Kasumi-1 (cell line): ENCODE measurements at places on chromosomes 1 and 21.

- DNase-seq = no peak
These were observed 376.4 kb upstream of the LRRC7 start for GRCh38 chr1:69191335-69191734.

DNA sequence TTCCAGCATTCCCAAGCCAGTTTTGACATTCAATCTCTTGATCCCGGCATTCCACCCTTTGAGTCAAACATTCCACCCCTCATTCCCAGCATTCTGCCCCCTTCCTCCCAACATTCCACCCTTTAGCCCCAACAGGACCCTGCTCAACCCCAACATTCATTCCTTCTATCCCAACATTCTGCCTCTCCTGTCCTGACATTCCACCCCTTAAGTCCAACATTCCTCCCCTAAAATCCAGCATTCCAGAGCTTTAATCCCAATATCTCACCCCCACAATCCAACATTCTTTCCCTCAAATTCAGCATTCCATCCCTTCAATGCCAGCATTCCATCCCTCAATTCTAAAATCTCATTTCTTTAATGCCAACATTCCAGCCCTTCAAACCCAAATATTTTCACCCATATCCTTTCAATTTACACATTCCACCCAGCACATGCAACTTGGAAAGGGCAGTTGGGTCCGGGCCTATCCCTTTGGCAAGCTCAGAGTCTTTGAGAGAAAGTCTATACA is 22.9 kb downstream of the DDX20 start:
- no peak for DNase-seq

DNA sequence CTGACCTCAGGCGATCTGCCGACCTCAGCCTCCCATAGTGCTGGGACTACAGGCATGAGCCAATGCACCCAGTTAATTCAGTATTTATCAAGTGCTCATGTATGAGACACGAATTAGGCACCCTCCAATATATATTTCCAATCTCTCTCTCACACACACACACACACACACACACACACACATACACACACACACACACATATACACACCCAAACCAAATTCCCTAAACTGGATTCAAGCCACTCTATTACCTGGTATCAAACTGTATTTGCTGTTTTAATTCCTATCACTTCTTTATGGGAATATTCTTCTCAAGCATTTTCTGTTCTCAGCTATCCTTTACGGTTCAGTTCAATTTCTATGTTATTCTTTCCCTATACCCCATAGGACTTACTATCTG is 8.5 kb downstream of the ZNF644 start:
- no peak for DNase-seq

GRCh38 chr1:151945725-151946722 is 36.7 kb upstream of the THEM4 start:
- DNase-seq = peak; percentile 60

GRCh38 chr1:39288735-39289465 is 84.4 kb downstream of the MACF1 start:
- DNase-seq = no peak

- peak; percentile 21 for DNase-seq
These were observed 119.7 kb upstream of the LMO4 start for GRCh38 chr1:87208931-87209330.

- DNase-seq = no peak
These were observed 128.0 kb downstream of the CDC42BPA start for GRCh38 chr1:227190321-227190720.

- peak; percentile 42 for DNase-seq
These were observed 23.5 kb downstream of the GLIS1 start for GRCh38 chr1:53715478-53715877.

DNA sequence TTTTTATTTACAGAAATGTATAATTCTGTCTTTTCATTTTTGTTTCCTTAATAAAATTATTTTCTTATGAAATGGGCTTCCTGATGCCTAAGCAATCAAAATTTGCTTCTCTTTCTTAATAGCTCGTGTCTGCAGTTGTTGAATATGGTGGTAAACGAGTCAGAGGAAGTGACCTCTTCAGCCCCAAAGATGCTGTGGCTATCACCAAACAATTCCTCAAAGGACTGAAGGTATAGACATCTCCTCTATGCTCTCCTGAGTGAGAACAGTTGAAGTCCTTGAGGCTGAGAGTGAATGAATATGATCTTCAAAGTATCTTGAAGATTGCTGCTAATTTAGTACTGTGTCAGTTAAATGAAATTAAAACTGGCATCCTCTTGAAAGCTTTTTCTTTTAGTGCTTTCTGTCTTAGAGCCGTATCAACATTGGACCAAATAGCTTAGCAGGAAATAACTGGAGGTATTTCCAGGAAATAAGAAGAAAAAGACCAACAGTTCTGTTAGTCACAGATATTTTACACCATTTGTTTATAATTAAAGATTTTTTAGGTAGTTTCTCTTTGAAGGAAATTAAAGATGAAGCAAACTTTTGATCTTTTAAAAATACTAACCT is 24.7 kb downstream of the VPS45 start:
- DNase-seq = no peak

- no peak for DNase-seq
These were observed 151.2 kb upstream of the TMEM51 start for GRCh38 chr1:15002325-15002724.

DNA sequence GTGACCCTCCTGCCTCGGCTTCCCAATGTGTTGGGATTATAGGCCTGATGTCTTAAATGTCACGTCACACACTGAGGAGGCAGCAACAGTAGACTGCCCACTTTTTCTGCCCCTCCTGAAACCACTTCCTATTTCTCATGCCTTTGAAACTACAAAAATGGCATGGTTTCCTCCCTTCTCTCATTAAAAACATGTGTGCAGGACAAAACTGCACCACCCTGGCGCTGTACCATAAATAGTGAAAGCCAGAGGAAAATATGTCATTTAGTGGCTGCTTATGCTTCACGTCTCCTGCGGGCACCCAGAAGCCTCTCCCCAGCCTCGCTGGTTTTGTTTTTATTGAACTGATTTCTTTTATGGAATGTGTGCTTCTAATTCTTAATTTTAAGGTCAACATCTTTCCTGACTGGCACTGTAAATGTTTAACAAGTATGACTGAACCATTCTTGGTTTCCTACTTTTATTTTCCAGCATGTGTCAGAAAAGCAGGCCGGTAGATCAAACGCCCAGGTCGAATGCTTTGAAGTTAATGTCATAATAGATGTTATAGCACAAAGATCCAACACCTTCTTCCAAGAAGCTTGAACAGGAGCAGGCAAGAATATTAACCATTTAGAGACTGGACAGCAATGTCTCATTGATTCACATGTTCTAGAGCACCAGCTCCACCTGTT is 59.6 kb upstream of the C1orf87 start:
- peak; percentile 57 for DNase-seq

DNA sequence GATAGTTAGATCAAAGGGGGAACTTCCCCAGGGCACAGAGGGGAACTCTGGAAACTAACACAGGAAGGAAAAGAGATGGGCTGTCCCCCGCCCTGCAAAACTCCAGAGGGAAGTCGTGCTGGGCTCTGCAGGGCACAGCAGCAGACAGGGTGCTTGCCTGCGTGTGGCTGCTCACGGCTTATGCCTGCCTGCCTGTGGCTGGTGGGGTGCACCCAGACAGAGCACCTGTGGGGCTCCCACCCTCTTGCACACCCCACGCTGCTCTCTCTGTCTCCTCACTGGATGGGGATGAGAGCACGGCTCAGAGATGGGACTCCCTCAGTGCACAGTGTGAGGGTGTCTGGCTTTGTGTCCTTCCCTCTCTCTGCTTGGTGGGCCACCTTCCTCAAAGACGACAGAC is 13.5 kb upstream of the ETV3L start:
- DNase-seq = peak; percentile 16

- DNase-seq = no peak
These were observed 123.8 kb upstream of the PRDX6 start for GRCh38 chr1:173353350-173353749.

- DNase-seq = no peak
These were observed 117.7 kb downstream of the SLC45A1 start for GRCh38 chr1:8435569-8436071.

DNA sequence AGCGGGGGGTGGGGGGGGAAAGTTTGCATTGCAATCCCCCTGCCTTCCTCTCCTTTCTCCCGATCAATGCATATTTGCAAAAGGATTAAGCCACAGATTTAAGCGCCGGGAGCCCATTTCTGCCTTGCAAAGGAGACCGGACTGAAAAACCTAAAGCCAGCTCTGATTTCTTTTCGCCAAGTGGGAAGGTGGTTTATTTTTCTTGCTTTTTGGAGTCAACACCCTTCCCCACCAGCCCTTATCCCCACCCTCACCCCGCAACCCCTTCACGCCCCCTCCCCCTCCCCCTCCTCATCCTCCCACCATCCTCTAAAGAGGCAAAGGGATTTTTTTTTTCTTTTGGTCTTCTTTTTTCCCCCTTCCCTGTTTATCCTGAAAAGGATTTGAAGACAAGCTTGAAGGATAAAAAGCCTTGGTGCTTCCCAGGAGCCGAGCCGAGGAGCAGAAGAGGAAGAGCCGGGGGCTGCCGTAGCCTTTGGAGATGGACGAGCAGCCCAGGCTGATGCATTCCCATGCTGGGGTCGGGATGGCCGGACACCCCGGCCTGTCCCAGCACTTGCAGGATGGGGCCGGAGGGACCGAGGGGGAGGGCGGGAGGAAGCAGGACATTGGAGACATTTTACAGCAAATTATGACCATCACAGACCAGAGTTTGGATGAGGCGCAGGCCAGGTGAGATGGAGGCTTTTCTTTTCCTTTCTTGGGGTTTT is 513 bp downstream of the PBX1 start:
- DNase-seq = no peak

DNA sequence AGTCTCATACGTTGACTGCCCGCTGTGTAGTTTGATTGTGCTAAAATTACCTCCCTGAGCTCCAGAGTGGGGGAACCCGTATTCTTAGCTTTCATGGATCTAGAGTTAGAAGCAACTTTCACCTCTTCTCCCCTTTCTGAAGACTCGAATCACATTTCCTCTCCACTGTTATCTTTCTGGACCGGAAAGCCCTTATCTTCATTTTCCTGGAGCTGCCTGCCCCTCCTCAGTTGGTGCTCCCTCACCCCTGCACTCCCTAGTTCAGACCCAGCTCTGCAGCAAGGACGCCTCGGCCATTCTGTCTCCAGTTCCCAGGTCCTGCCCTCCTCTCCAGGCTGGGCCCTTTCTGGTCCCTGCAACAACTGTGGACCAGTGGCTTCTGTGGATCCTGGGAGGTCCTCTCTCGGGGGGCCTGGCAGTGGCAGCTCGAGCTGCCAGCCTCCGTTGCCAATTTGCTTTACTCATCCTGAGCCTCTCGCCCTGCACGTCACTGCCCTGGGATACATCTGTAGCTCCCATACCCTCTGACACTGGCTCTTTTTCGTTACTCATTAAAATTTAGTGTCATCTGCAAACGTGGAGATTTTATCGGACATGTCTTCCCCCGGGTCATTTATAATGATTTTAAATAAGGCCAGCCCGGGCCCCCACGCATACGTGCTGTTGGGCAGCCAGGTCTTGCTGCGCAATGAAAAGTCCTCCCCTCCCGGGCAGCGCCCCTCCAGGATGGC is 141.5 kb upstream of the VAMP3 start:
- DNase-seq = no peak

DNA sequence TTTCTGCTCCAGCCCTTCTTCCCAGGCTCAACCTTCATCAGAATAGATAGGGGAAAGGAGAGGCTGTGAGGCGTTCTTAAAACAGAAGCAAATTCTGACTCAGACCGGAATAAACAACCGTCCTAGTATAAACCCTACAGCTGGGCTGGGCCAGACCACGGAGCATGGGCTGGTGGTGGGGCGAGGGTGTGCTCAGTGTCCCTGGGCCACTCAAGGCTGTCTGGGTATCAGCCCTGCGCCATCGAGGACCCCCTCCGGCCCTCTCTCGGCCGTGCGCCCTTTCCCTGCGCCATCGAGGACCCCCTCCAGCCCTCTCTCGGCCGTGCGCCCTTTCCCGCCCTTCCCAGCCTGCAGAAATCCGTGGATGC is 36.0 kb downstream of the CAPN2 start:
- no peak for DNase-seq

DNA sequence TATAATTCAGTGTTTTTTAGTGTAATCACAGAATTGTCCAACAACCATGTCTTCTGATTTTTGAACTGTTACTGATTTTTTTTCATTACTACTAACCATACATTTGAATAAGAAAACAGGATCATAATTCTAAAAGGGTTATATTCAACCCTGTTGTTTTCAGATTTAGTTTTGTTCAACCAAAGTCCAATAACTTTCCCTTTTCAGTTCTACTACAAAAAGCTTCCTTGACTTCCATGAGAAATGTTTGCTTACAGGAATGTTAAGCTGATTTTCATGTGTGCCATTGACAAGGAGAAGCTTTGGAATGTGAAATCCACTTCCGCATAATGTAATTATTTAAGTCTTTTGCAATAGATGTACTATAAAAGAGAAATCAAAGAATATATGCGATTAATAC is 72.0 kb upstream of the ZNF326 start:
- no peak for DNase-seq

GRCh38 chr1:156664046-156664766 is 13.0 kb downstream of the NES start:
- no peak for DNase-seq

- no peak for DNase-seq
These were observed 2.1 kb upstream of the PRRX1 start for GRCh38 chr1:170661646-170662411.

DNA sequence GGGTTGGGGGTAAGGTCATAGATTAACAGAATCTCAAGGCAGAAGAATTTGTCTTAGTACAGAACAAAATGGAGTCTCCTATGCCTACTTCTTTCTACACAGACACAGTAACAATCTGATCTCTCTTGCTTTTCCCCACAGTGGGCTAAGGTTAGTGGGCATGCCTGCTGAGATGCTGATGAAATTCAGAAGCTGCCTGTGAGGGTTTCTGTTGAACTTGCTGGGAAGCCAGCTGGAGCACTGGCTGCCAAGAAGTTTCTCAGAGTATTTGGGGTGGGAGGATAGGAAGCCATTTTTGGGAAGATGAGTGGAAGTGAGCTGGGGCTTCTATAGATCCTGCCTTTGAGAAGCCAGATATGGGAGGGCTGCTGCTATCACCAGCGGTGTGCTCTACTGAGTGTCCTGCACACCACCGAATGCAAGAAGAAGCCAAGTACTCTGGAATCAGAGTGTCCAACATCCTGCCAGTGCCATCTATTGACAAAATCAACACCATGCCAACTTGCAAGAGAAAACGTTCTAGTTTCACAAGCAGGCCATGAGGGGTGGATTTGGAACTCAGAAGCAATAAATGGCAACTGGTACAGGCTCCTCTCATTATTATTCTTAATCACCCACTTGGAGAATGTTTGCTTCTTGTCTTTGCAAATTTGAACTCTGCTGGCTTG is 102.7 kb downstream of the PTPRU start:
- no peak for DNase-seq

- DNase-seq = no peak
These were observed 97.9 kb downstream of the GIPC2 start for GRCh38 chr1:78143673-78144072.

GRCh38 chr1:196577386-196577785 is 30.9 kb downstream of the KCNT2 start:
- DNase-seq = no peak

DNA sequence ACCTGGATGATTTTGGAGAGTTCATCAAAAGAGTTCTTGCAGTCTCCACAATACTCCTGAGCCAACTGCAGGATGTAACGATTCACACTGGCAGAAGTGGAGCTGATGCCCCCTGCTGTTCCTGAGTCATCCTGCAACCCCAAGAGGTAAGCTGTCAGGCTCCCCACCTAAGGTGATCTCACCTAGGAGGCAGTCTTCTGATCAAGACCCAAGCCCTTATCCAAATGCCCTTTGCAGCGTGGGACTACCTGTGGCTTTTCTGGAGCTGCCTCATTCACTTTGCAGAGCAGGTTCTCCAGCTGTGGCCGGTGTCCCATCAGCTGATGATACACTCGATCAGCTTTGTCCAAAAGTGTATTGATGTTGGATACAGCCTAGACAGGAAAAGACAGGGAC is 96.4 kb downstream of the UBR4 start:
- peak; percentile 67 for DNase-seq
